H1 (cell line): ENCODE measurements at places on chromosomes 13 and 19. TPM values are rescaled to one million over a fixed set of nuclear protein-coding genes. Genes with fewer than 3 reads are reported as not detected.
A peak's percentile ranks its signal among the peaks of the same experiment; 100 is the strongest.

DNA sequence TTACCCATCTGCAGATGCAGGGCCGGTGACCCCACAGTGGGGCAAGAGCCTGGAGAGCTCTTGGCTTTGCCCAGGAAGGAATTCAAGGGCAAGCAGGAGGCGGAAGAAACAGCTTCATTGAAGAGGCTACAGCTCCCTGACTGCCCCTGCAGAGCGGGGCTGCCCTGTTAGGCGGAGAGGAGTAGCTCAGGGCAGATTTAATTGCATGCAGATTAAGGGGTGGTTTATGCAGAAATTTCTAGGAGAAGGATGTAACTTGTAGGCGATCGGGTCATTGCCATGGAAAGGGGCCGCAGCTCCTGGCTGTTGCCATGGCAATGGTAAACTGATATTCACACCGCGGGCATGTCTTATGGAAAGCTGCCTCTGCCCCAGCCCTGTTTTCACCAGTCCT, 94.1 kb downstream of the ATP11A start:
- DNase-seq = peak; percentile 49

- peak; percentile 88 for DNase-seq
Measured at GRCh38 chr19:47697863-47698609, 15.2 kb upstream of the EHD2 start.

- no peak for DNase-seq
Measured at GRCh38 chr13:79423801-79424642, 18.0 kb upstream of the RBM26 start.

- peak; percentile 78 for DNase-seq
Measured at GRCh38 chr19:47427241-47428176, 8.2 kb upstream of the MEIS3 start.

GRCh38 chr13:21010621-21011020, 50.8 kb downstream of the LATS2 start:
- no peak for DNase-seq

GRCh38 chr19:40547836-40548235, 28.8 kb upstream of the SHKBP1 start:
- DNase-seq = no peak

DNA sequence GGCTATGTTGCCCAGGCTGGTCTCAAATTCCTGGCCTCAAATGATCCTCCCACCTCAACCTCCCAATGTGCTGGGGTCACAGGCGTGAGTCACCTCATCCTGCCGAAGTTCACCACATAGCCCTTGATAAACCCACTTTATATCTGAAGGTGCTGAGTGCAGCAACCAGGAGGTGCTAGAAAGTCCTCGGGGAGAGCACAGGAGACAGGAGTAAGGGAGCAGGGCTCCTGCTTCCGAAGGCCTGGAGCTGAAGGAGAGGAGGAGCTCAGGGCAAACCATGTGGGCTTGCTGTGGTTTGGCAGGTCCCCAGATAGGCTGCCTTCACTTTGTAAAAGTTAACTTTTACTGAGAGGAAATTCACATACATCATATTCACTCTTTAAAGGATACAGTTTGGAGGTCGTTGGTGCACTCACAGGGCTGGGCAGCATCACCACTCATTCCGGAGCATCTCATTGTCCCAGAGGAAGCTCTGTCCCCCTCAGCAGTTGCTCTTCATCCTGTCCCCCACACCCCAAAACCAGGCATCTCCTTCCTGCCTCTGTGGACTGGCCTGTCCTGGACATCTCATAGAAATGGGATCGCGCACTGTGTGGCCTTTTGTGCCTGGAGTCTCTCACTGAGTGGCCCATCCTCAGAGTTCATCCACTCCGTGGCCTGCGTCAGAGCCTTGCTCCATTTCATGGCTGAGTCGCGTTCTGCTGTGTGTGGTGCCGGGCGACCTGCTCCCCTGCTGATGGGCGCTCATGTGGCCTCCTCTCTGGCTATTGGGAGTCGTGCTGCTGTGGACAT, 49.5 kb downstream of the KDM4B start:
- DNase-seq = no peak

- peak; percentile 97 for DNase-seq
Measured at GRCh38 chr13:57629821-57630235, 1.7 kb upstream of the PCDH17 start.

Gene ZNF556
- total RNA-seq = not detected in 2 replicates
